ENCODE measurements at places on chromosomes 1 and 21.

GRCh38 chr1:202623075-202623474 lies 87.2 kb downstream of the SYT2 start:
- no peak for DNase-seq

DNA sequence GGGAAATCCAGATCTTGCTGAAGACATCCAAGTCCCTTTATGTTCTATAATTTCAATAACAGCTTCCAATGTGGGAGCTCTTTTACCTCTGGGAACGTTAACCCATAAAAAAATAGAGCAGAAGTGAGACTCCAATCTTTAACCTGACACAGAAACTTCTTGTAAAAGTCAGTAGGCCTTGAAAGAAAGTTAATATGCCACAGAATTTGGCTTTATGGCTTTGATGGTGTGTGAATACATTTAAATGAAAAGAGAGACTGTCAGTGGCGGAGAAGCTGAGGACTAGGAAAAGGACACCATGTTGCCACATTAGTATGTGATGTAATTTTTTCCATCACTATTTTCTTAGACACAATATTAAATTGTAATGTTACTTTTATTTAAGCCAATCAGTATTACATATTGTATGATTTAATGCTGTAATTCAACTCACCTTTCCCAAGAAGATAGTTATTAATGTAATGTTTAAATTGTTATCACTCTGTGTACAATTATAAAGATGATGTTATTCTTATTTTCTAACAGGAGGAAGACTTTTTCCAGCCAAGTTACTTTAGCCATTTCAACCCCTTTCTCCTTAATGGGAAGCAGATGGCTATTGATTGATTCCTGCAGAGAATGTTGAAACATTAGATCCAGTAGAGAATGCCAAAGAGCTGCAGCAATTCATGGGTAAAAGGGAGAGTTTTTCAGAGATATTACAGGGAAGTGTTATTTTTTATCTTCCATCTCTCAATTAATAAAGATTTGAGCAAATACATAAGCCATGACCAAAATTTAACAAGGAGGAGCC lies 17.5 kb upstream of the CLDN8 start:
- no peak for DNase-seq

- DNase-seq: no peak
Measured at GRCh38 chr1:152502496-152503180, 8.0 kb upstream of the LCE5A start.

- no peak for DNase-seq
Measured at GRCh38 chr1:225880636-225881035, 1.5 kb downstream of the TMEM63A start.

- no peak for DNase-seq
Measured at GRCh38 chr1:195345149-195345548, 1263.1 kb downstream of the KCNT2 start.

- no peak for DNase-seq
Measured at GRCh38 chr1:79716447-79716846, 709.9 kb upstream of the ADGRL4 start.
